Transverse colon (tissue), 4 donors: ENCODE measurements at places on chromosomes 13 and 19.

DNA sequence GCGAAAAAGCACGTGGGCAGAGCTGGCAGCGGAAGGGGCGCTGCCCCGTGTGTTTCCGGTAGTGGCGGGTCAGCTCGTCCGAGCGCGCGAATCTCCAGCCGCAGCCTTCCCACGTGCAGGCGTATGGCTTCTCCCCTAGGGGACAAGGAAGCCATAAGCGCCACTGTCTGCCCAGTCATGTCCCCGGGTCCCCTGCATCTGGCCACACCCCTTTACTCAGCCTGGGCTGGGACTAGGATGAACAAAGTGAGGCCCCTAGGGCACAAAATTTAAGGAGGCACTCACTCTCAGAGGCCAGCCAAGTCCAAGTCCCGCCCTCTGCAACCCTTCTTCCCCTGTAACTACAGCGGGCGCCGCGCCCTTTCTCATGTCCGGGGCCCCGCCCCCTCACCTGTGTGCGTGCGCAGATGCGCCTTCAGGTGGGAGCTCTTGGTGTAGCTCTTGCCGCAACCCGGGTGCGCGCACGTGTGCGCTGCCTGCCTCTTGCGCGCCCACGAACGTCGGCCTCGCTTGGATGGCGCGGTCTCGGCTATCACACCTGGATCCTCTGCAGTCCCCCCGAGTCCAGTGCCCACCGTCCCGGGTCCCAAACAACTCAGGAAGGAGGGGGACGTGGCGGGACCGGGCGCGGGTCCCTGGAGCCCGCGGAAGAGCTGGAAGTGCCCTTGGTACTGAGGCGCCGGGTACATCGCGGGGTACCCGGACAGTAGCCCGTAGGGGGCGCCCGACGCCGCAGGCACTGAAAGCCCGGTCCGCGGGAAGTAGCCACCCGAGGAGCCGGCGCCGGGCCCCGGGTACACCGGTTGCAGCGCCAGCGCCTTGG lies 1.9 kb downstream of the KLF1 start:
- H3K27ac ChIP-seq, result peak overlapping the region; percentile 75
- DNase-seq, result peak; percentile 96
- no peaks in the 10 kb centered on the region for H3K36me3 ChIP-seq
- H3K4me1 ChIP-seq, result peaks cover 26% of the 10 kb centered on the region
- H3K4me3 ChIP-seq, result peak overlapping the region; percentile 48

DNA sequence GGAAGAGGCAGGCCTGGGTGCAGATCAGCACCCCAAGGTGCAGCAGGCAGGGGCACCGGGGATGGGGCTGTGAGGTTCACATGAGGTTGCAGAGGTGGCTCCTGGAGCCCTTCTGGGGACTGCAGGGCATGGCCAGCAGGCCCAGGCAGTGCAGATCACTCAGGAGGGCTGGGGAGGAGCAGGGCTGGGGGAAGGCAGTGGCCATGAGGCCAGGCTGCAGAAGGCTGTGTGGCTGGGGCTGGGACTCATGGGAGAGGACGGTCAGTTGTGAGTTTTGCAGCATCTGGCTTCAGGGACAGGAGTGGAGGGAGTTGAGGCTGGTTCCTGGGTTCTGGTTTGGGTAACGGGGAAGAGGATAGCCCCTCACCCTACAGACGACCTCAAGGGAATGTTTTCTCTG lies 7.3 kb downstream of the WDR88 start:
- peaks cover 8% of the 10 kb centered on the region for H3K4me1 ChIP-seq
- H3K4me3 ChIP-seq, result no peak overlapping the region
- H3K27me3 ChIP-seq, result peaks cover 18% of the 10 kb centered on the region
- no peak for DNase-seq

DNA sequence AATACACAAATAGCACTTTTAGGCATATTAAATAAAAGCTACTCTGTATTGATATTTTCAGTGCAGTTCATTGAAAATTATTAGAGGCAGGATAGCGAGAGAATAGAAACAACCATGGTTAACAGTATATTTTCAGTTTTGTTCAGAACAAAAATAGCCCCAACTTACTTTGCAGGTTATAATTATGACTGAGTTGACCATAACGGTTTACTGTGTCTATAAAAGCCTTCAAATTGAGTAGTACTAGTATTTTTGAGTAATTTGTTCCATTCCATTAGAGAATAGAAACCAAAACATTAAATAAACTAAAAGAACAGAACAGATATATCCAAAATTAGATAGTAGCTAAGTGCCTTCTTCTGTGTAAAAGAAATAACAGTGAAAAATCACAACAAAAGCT lies 1108.4 kb upstream of the PCDH20 start:
- H3K36me3 ChIP-seq, result no peaks in the 10 kb centered on the region
- H3K27ac ChIP-seq, result no peak overlapping the region

- H3K4me1 ChIP-seq, result no peaks in the 10 kb centered on the region
- no peak overlapping the region for H3K4me3 ChIP-seq
- DNase-seq, result no peak
These were observed 44.2 kb upstream of the RNF113B start for GRCh38 chr13:98221234-98221633.

- H3K4me3 ChIP-seq, result no peak overlapping the region
- no peak for DNase-seq
- no peaks in the 10 kb centered on the region for H3K4me1 ChIP-seq
- no peaks in the 10 kb centered on the region for H3K36me3 ChIP-seq
These were observed 198.0 kb upstream of the HTR2A start for GRCh38 chr13:47094734-47095434.

GRCh38 chr13:35723821-35724220 lies 247.3 kb upstream of the MAB21L1 start:
- H3K36me3 ChIP-seq, result no peaks in the 10 kb centered on the region
- peaks cover 5% of the 10 kb centered on the region for H3K27me3 ChIP-seq
- H3K27ac ChIP-seq, result peak overlapping the region; percentile 32
- no peak overlapping the region for H3K4me3 ChIP-seq
- no peak for DNase-seq

DNA sequence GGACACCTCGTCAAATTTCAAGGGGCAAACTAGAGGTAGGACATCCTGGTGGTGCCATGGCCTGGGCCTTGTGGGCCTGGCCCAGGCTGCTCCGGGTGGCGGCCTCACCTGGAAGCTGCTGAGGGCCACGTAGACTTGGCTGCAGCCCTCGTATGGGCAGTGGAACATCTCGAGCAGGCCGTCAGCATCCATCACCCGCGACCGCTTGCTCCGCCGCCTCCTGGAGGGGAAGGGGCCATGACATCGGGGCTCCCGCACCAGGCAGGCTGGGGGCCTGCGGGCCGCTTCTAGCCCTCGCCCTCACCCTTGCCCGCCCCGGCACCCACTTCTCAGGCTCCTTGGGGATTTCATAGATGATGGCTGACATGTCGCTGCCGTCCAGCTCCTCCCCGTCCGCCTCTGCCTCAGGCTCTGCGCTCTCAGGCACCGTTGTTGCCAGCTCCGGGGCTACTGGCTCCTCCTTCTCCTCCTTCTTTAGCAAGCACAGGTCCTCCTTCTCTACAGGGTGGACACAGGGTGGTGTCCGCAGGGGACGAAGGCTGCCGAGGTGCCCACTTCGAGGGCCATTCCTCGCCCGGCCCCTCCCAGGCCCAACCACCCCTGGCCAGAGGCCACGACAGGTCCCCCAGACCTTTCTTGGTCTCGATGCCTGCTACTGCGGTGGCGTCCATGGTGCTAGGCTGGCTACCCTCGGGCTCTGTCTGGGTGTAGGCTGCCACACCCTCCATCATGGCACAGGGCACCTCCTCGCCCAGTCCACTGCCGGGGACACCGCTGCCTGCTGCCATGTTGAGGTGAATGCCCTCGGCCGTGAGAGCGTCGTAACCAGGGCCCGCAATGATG lies 6.0 kb upstream of the ELAVL3 start:
- H3K27ac ChIP-seq, result no peak overlapping the region
- H3K4me3 ChIP-seq, result no peak overlapping the region
- H3K36me3 ChIP-seq, result no peaks in the 10 kb centered on the region
- H3K4me1 ChIP-seq, result peaks cover 6% of the 10 kb centered on the region
- peaks cover 23% of the 10 kb centered on the region for H3K27me3 ChIP-seq

- no peaks in the 10 kb centered on the region for H3K27me3 ChIP-seq
- DNase-seq, result no peak
- H3K27ac ChIP-seq, result no peak overlapping the region
- no peaks in the 10 kb centered on the region for H3K36me3 ChIP-seq
These were observed 122.0 kb upstream of the FNDC3A start for GRCh38 chr13:48853728-48854102.

GRCh38 chr13:48233889-48234488 lies 983 bp downstream of the ITM2B start:
- DNase-seq, result no peak
- H3K27me3 ChIP-seq, result no peaks in the 10 kb centered on the region
- H3K36me3 ChIP-seq, result no peaks in the 10 kb centered on the region
- H3K4me1 ChIP-seq, result peaks cover 59% of the 10 kb centered on the region

- H3K4me3 ChIP-seq, result no peak overlapping the region
- no peak overlapping the region for H3K27ac ChIP-seq
- H3K27me3 ChIP-seq, result peaks cover 3% of the 10 kb centered on the region
- DNase-seq, result peak; percentile 7
- peaks cover 46% of the 10 kb centered on the region for H3K4me1 ChIP-seq
These were observed 4.0 kb downstream of the HSPB6 start for GRCh38 chr19:35752746-35753350.

DNA sequence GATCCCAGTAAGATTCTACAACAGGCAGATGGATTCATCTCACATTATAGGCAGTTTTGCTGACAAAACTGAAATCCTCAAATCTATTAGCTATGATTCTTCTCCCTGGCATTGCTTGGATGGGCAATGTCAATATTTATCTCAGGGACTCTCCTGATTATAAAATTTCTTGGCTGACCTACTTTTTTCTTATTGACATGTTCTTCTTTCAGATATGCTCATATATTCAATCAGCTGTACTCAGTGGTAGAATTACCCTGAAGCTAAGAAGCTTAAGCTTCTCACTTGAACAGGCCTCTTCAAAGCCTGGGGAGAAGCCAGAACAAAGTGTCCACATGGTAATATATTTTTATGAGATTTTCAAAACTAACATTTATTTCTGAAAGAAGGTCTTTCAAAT lies 513.6 kb downstream of the PCDH9 start:
- H3K27me3 ChIP-seq, result no peaks in the 10 kb centered on the region
- no peaks in the 10 kb centered on the region for H3K36me3 ChIP-seq
- DNase-seq, result no peak
- H3K4me3 ChIP-seq, result no peak overlapping the region
- H3K27ac ChIP-seq, result no peak overlapping the region

GRCh38 chr13:49980266-49980665 lies 16.6 kb upstream of the TRIM13 start:
- DNase-seq, result no peak
- H3K4me3 ChIP-seq, result no peak overlapping the region
- no peaks in the 10 kb centered on the region for H3K4me1 ChIP-seq
- H3K27me3 ChIP-seq, result no peaks in the 10 kb centered on the region

DNA sequence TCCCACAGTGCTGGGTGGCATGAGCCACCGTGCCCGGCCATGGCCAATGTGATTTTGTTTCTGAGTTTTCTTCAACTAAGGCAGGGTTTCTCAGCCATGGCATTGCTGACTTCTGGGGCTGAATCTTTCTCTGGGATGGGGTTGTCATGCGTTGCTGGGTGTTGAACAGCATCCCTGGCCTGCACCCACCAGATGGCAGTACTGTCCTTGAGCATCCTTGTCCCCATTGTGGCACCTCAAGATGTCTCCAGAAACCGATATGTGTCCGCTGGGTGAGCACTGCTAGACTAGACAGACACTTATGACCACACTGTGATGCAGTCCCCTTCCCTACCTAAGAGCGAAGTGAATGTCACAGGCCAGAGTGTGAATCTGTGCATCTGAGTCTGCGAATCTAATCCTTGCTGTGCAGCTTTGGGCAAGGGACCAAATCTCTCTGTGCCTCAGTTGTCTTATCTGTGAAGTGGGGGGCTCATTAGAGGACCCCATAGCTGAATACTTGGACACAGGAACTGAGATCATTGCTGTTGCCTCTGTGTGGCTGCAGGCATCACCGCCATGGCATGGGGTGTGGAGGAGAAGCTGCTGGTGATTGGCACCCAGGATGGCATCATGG lies 50.3 kb upstream of the SIN3B start:
- DNase-seq, result peak; percentile 57
- no peaks in the 10 kb centered on the region for H3K36me3 ChIP-seq
- H3K27me3 ChIP-seq, result no peaks in the 10 kb centered on the region
- no peak overlapping the region for H3K4me3 ChIP-seq
- no peak overlapping the region for H3K27ac ChIP-seq
- H3K4me1 ChIP-seq, result no peaks in the 10 kb centered on the region

GRCh38 chr19:5078182-5078581 lies 109.3 kb downstream of the KDM4B start:
- no peak for DNase-seq
- H3K4me3 ChIP-seq, result no peak overlapping the region
- H3K36me3 ChIP-seq, result peaks cover 20% of the 10 kb centered on the region
- no peaks in the 10 kb centered on the region for H3K4me1 ChIP-seq
- no peaks in the 10 kb centered on the region for H3K27me3 ChIP-seq
- no peak overlapping the region for H3K27ac ChIP-seq

DNA sequence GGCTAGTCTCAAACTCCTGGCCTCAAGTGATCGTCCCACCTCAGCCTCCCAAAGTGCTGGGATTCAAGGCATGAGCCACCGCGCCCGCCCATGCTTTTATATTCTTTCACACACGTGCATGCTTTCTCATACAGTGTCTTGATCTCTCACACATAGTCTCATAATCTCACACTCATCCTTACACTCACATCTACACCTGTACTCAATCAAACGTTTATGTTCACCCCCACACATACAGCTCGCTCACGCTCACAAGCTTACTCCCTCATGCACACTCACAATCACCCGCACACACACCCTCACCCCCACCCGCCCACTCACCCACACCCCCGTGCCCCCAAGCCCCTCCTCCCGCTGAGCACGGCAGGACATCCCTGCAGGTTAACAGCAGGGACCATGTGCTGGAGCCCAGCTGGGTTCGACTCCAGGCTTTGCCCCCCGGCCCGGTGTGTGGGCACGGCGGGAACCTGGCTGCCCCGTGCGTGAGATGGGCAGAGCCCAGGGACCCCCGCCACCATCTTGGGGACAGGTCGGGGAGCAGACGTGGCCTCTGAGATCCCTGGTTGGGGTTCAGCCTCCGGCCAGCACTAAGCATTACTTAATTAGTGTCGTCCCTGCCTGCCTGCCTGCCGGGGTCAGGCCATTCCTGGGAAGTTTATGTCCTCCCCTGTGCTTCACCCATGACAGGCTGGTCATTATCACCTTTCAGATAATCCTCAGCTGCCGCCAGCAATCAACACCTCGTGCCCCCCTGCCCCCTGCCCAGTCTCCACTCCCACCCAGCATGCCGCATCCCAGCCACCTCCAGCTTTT lies 11.4 kb downstream of the SBK2 start:
- peaks cover 9% of the 10 kb centered on the region for H3K4me1 ChIP-seq
- no peak overlapping the region for H3K4me3 ChIP-seq
- H3K36me3 ChIP-seq, result no peaks in the 10 kb centered on the region
- H3K27me3 ChIP-seq, result peaks cover 4% of the 10 kb centered on the region

DNA sequence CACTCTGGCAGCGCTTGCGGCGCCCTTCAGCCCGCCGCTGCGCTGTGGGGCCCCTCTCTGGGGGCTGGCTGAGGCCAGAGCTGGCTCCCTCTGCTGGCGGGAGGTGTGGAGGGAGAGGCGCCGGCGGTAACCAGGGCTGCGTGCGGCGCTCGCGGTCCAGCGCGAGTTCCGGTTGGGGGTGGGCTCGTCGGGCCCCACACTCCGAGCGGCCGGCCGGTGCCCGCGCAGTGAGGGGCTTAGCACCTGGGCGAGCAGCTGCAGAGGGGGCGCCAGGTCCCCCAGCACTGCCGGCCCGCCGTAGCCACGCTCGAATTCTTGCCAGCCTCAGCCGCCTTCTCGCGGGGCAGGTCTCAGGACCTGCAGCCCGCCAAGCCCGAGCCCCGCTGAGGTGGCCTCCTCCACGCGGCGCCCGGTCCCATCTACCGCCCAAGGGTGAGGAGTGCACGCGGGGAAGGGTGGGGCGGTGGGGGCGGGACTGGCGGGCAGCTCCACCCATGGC lies 879.0 kb upstream of the SLITRK5 start:
- no peaks in the 10 kb centered on the region for H3K27me3 ChIP-seq
- no peaks in the 10 kb centered on the region for H3K4me1 ChIP-seq
- DNase-seq, result no peak
- H3K4me3 ChIP-seq, result no peak overlapping the region

GRCh38 chr19:11091703-11092153 lies 2.5 kb downstream of the LDLR start:
- H3K27ac ChIP-seq, result peak overlapping the region; percentile 96
- no peaks in the 10 kb centered on the region for H3K27me3 ChIP-seq
- peak; percentile 79 for DNase-seq
